ENCODE measurements at places on chromosomes 1 and 21.

DNA sequence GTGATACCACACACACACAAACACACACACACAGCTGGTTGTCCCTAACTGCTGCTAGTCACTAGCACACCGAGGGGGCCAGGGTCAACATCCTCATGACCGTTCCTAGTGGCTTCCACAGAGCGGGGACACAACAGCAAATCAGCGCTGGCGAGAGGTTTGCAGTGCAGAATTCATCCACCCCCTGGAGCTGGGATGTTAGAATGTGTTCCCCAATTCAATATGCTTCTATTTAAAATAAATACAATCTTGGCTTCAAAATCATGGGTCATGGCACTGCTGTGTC is 16.2 kb upstream of the C2CD2 start:
- DNase-seq = no peak

- no peak for DNase-seq
These were observed 12.4 kb upstream of the PRPF38B start for GRCh38 chr1:108679586-108680213.

DNA sequence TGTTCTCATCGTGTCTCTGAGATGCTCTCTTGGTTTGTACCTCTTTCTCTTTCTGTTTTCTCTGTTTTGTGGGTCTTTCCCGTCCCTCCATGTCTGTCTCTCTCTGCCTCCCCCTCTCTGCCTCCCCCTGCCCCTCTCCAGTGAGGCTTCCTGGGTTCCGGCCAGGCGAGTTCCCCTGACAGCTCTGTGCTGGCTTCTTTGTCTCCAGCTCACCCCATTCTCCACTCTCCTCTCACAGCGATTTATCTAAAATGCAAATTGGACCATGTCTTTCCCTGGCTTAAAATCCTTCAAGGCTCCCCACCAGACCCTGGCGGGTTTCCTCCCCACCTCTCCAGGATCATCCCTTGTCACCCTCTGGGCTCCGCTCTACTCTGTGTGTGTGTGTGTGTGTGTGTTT is 202.4 kb upstream of the POU3F1 start:
- DNase-seq = no peak

GRCh38 chr21:14522736-14523135 is 23.4 kb downstream of the SAMSN1 start:
- no peak for DNase-seq

Measured in LNCaP clone FGC (cell line).